Activated CD4-positive, alpha-beta T cell treated with anti-CD3 and anti-CD28 coated beads for 24 hours (primary cell): ENCODE measurements at places on chromosomes 1 and 21.

DNA sequence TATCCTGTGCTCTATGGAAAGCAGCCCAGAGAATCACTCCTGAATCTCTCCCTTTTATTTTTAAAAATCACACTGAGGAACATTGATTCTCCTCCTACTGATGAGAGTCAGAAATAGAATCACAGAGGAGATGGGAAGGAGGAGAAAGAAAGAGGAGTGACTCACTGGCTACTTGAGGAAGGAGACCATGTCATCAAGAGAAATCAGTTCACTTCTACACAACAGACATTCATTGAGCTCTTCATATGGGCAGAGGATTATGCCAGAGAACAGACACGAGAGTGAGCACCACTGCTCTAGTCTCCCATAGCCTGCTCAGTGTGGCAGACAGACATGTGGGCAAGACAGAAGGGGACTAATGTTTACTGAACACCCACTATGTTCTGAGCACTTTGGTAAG, 44.2 kb downstream of the RAB3B start:
- no peak for DNase-seq

GRCh38 chr1:21687081-21687529, 17.9 kb upstream of the RAP1GAP start:
- DNase-seq: no peak

DNA sequence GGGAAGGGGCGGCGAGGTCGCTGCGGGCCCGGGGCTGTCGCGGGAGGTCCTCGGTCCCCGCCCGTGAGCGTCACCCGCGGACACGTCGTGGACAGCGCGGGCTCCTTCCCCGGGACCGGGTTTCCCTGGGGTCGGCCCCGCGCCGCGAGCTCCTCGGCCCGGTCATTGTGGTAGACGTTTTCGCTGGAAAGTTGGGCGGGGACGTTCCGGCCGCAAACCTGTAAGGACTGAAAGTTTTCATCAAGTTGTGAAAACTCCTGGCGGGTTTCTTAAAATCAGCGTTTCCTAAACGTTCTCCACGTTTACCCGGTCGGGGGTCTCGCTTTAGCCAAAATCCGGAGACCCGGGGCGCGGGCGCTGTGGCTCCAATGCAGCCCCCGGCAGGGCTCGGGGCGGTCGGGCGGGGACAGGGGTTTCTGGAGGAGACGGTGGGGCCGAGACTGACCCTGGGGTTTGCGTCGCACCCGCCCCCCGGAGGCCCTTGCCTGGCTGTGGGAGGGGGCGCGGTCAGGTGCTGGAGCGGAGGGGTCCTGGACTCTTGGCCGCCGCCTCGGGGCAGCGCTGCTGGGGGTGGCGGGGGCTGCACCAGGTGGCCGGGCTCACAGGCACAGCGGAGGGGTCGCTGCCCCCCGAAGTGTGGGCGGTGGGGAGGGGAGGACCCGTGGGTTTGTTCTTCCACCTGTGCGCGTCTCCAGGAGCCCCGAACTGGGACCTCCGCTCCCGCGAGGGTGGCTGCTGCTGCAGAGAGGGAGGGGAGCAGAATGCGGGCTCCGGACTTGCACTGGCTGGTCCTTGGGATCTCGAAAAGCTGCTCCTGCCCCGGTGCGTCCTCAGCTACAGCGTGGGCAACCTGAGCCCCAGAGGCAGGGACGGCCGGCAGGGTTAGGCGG, 827 bp downstream of the PRKCZ start:
- DNase-seq: no peak

DNA sequence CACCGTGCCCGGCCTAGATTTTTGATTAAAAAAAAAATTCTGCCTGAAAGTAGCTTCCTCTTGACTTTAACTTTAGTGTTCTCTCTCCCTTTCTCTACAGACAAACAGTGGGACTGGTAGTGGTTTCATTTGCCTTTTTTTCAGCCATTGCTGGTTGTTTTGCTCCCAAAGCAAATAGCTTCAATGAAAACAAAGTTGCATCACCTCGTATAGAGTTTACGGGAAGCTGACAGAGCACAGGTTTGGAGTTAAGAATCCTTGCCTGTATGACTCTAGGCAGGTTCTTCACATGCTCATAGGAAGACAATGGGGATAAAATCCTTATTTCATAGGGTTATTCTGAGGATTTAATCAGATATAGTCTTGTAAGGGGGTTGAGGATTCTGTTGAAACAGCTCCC, 21.6 kb downstream of the AADACL4 start:
- no peak for DNase-seq
